Anterior cingulate cortex (tissue), 58 donors: ENCODE measurements at places on chromosomes 2 and 18.

- DNase-seq = no peak
These were observed 1669.3 kb downstream of the SUCLG1 start for GRCh38 chr2:82789851-82790205.

GRCh38 chr2:118774458-118775133 is 72.9 kb downstream of the EN1 start:
- DNase-seq = no peak

GRCh38 chr2:113118263-113118657 is 9.1 kb upstream of the IL1RN start:
- DNase-seq = no peak

DNA sequence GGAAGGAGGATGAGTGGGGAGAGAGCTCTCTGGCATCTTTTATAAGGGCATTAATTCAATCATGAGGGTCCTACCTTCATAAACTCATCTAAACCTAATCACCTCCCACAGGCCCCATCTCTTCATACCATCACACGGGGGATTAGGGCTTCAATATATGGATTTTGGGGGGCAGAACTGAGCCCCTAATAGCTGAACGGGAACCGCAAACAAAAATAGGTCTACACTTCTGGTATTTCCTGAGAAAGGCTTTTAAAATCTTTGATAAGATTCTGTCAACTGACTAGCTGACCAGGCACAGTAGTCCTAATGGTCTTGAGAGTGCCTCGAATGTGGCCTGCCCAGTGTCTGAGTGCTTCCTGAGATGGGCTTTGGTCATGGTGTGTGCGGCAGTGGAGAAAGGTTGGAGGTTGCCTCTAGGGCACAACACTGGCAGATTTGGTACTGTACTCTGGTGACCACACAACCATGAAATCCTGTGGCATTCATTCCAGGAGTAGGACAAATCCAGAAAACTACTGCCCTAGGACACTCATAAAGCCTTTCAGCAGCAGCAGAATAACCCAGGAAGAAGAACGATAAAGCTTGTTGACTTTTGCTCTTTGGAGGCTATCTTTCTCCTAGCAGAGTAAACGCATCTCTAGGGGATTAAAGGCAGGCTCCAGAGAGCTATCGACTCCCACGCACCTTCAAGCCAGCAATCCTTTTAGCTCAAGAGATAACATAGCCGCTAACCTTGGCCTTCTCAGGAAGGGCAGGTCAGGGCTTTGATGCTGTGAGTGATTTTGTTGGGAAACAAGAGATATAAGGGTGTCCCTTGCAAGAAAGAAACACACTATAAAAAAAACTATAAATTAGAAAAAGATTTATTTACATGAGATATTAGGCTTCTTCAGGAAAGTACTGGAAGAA is 12.3 kb upstream of the APOB start:
- DNase-seq = no peak

- DNase-seq = no peak
These were observed 39.4 kb downstream of the CMPK2 start for GRCh38 chr2:6826081-6826913.

- no peak for DNase-seq
These were observed 6.2 kb upstream of the TMEM87B start for GRCh38 chr2:112048887-112049286.

GRCh38 chr2:65402780-65403528 is 29.4 kb downstream of the SPRED2 start:
- DNase-seq = no peak

DNA sequence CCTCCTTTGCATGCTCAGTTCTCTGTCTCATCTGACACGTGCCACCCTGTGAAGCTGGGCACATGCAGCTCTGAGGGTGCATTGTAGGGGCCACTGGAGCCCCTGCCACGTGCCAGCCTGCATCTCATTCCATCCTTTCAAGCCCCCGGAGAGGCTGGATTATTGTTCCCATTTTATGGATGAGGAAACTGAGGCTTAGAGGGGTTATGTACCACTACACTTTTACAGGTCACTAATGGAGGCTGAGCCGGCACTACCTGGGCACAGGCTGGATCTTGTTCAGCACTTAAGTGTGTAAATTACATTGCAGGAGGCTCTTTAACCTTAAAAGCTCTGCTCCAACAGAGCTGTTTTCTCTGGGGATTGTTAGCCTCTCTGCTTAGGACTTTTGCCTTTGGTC is 47.5 kb downstream of the KCNIP3 start:
- DNase-seq = no peak

DNA sequence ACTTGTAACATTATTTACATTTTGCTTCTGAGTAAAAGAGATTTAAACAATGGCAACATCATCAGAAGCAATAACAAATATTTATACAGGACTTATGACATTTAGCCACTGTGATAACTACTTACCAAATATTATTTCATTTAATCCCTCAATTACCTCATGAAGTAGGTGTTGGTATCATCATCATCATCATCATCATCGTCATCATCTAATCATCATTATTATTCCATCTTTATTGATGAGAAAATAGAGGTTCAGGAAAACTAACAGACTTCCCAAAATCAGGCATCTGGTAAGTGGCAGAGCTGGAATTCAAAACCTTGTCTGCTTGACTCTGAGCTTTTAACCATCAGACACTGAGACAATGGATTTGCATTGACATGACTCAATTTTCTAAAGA is 204.4 kb downstream of the NCKAP5 start:
- no peak for DNase-seq

GRCh38 chr18:56475250-56475649 is 163.1 kb downstream of the TXNL1 start:
- no peak for DNase-seq

DNA sequence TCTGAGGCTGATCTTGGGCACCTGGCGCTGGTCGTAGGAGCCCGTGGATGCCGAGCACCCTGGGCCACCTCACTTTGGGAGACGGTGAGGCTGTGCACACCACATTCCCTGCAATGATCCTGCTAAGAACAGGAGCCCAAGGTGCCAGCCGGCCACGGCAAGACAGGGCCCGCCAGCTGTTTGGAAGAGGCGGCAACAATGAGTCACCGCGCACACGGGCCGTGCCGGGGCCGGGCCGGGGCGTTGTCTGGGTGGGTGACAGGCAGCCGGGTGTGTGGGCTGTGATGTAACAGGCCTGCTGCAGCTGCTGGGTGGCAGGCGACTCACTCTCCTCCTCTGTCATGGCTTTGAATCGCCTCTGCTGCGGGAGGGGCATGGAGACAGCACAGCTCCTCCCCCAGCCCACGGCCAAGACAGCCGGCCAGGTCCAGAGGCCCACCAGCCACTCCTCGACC is 49.7 kb upstream of the ODC1 start:
- peak; percentile 19 for DNase-seq

- no peak for DNase-seq
These were observed 490.8 kb upstream of the PIK3C3 start for GRCh38 chr18:41464278-41464677.

- DNase-seq = no peak
These were observed 182.2 kb downstream of the GLI2 start for GRCh38 chr2:120917886-120918285.

- no peak for DNase-seq
These were observed 75.4 kb upstream of the MAP2 start for GRCh38 chr2:209348433-209348832.

GRCh38 chr2:90207454-90208058 is 1516.1 kb downstream of the RPIA start:
- DNase-seq = no peak

GRCh38 chr2:122543815-122544214 is 788.4 kb downstream of the TSN start:
- DNase-seq = no peak

DNA sequence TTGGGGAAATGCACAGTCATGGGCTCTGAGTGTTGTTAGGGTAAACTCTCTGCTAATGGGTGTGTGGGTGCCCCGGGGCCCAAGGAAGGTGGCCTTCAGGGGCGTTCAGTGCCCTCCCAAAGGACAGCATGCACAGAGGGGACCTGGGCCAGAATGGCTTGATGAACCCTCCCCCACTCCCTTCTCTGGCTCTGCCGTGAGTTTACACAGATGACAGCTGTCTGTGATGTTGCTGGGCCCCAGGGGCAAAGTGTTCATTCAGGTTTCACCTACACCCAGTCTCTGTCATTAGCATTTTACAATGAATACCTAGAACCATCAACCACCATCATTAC is 3.2 kb downstream of the NPPC start:
- no peak for DNase-seq

- DNase-seq = no peak
These were observed 59.1 kb upstream of the PSME4 start for GRCh38 chr2:54029721-54030395.

DNA sequence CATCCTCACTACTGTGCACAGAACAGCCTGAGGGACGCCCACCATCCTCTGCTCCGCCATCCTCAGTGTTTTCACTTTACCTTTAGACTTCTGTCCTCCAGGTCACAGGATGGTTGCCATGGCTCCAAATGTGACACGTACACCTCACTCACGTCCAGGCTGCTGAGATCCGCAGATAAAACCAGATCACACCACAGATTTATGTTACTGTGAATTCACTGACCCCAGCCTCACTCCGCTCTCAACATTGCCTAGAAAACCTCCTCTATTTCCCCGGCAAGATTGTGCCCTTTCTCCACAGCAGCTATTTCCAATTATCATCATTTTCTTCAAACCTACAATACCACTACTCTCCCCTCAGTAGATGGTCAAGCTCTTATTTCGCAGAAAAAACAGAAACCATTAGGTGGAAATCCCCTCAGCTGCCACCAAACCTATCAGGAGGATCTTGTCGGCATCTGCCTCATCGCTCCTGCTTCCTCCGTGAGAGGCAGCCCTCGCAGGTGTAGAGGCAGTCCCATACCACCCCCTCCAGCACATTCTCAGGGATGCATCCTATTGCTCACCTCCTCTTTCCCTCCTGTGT is 49.8 kb upstream of the SLC1A4 start:
- DNase-seq = no peak

GRCh38 chr2:74688881-74689280 is 34.8 kb downstream of the SEMA4F start:
- no peak for DNase-seq

DNA sequence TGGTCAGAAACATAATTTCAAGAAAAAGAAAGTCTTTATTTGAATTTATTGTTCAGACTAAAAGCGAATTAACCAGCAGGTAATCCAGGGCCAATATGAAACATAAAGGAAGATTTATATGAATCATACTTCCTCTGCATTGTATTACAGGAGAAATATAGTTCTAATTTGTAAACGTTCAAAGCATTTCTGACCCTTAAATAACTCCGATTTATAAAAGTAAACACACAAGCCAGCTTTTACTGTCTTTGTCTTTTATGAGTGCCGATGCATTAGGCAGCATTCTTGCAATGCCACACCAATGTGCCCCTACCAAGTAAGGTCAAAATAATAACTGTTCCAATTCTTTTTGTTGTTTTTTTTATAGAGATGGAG is 118.8 kb upstream of the RBBP8 start:
- DNase-seq = no peak

DNA sequence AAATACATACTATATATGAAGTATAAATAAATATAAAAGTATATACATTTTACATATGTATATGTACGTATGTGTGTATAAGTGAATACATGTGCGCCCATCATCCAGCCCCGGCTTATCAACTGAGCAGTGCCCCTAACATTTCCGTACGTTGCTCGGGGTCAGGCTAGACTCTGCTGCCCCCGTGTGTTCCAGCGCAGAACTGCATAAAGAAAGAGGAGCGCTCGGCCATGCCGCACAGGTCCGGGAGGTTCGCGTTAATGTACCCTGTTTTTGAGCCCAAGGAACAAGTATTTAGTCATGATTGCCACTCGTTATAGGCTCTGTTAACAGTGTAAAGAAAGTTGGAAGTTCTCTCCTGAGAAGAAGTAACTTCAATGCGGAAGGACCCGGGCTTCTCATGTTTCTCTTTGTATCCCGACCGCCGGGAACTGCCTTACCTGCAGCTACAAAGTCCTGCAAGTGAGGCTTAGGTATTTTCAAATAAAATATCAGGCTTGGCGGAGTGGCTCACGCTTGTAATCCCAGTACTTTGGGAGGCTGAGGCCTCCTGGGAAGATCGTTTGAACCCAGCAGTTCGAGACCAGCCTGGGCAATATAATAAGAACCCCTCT is 55.7 kb downstream of the CD8B2 start:
- DNase-seq = peak; percentile 54

DNA sequence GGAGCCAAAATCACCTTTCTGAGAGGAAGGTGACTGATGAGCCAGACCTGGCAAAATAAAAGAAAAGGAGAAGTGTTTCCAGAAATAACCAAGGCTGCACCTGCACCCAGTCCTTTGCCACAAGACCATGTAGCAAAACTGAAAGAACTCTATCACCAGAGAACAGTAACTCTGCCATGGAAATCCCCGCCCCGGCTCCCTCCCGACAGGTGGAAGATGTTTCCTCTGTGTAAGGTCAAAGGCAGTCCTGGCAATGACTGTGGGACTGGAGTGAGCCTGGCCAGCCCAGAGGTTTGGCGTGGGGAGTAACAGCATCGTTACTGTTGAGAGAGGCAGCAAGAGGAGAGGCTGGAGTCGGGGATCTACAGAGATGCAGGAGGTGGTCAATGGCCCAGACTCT is 42.3 kb downstream of the SPRED2 start:
- no peak for DNase-seq

- DNase-seq = no peak
These were observed 83.9 kb upstream of the RAB6C start for GRCh38 chr2:129895526-129896082.

DNA sequence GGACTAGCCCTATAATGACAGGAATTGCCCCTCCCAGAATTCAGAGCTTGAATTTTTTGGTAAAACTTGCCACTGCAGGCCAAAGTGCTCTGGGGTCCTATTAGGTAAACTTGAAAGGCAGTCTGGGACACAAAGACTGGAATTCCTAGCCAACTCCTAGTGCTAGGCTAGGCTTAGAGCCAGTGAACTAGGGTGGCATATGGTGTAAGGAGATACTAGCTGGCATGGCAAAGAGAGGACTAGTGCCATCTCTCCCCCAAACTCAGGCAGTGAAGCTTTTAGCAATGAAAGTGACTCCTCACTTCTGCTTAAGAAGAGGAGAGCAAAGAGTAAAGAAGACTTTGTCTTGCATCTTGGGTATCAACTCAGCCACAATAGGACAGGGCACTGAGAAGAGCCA is 410.5 kb upstream of the CNTNAP5 start:
- no peak for DNase-seq

DNA sequence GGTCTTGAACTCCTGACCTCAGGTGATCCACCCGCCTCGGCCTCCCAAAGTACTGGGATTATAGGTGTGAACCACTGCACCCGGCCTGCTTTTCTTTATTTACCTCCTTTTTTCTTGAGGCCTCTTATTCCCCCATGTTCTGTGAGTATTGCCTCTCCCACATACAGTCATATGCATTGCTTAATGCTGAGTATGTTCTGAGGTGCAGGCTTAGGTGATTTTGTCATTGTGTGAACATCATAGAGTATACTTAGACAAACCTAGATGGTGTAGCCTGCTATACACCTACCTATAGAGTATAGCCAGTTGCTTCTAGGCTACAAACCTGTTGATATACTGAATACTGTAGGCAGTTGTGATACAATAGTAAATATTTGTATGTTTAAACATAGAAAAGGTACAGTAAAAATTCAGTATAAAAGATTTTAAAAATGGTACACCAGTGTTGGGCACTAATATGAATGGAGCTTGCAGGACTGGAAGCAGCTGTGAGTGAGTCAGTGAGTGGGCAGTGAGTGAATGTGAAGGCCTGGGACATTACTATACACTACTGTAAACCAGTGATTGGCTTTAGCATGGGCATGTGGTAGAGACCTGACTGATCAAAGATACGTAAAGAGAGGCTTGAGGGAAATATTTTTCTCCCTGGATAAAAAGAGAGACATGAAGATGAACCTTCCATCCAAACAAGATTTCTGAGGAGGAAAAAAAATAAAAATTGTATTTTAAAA is 17.6 kb downstream of the SLC39A10 start:
- no peak for DNase-seq
